Psoas muscle (tissue), 8 donors: ENCODE measurements at places on chromosomes 5 and 9.
A peak's percentile ranks its signal among the peaks of the same experiment; 100 is the strongest.

DNA sequence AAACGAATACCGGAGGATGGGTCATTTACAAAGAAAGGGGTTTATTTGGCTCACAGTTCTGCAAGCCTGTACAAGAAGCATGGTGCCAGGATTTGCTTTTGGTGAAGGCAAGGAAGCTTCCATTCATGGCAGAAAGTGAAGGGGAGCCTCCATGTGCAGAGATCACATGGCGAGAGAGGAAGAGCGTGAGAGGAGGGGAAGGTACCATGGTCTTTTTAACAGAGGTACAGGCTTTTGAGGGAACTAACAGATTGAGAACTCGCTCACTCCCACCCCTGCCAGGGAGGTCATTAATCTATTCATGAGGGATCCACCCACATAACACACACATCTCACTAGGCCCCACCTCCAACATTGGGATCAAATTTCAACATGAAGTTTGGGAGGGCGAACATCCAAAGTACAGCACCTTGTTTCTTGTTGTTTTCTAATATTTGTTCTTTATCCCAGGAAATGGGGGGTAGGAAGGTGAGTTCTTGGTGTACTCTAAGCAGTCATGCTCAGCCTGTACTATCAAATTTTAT is 18.5 kb downstream of the TMC1 start:
- no peak for DNase-seq

- no peak for DNase-seq
These were observed 319.3 kb upstream of the ZNF608 start for GRCh38 chr5:125065741-125066140.

- DNase-seq: no peak
These were observed 272.8 kb downstream of the GAS1 start for GRCh38 chr9:86674487-86674886.

DNA sequence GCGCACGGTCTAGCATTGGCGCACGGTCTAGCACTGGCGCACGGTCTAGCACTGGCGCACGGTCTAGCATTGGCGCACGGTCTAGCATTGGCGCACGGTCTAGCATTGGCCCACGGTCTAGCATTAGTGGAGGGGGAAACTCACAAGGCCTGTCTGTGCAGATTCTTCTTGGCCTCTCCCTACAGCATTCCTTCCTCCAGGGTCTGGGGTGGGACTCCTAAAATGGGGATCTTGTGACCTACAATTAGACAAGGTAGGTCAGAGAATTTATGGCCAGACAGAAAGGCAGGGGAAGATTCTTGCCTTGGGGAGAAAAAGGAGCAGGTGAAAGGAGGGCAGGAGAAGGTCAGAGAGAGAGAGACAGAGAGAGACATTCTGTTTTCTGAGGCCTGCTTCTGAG is 5.4 kb upstream of the GBGT1 start:
- DNase-seq: no peak

- peak; percentile 78 for DNase-seq
These were observed at the start of gene GDNF for GRCh38 chr5:37839407-37840052. TSS of gene GDNF (minus strand) at chr5:37840041. CDS start at chr5:37834796, 5,245 bp downstream.

DNA sequence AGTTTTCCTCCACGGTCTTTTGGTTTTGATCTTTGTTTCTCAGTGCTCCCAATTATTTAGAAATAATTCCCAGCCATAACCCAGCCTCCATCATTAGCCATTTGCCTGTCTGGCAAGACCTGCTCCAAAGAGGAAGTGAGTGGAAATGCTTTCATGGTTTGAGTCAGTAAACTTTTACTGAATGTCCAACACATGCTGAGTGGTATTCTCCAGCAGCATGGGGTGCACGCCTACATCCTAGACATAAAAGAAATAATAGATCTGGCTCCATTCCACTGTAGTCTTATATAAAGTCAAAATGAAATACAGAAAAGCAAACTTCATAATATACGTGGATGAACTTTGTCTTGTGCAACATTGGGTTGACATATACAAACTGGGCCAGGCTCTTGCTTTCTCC is 757.2 kb downstream of the TLE1 start:
- DNase-seq: no peak

DNA sequence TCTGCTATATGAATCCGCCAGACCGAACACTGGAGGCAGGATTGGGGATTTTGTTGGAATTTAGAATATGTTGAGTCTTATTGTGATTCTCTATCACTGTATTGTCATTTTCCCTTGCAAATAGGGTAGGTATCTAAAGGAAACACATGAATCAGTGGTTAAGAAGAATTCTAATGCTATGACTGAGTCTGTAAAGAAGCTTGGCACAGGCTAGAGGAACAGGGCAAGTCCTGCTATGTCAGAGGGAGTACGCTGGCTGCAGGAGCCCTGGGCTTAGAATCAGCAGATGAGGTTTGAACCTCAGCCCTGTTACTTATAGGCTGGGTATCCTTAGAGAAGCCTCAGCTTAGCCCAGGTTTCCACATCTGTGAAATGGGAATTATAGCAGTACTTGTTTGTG is 198.1 kb downstream of the NR3C1 start:
- DNase-seq: no peak
